NCI-H2171 treated with DMSO at 0.1 percent for 48 hours (cell line): ENCODE measurements at places on chromosomes 5 and 9.
A peak's percentile ranks its signal among the peaks of the same experiment; 100 is the strongest.

GRCh38 chr9:117696154-117696553 lies 8.0 kb upstream of the TLR4 start:
- DNase-seq = no peak

DNA sequence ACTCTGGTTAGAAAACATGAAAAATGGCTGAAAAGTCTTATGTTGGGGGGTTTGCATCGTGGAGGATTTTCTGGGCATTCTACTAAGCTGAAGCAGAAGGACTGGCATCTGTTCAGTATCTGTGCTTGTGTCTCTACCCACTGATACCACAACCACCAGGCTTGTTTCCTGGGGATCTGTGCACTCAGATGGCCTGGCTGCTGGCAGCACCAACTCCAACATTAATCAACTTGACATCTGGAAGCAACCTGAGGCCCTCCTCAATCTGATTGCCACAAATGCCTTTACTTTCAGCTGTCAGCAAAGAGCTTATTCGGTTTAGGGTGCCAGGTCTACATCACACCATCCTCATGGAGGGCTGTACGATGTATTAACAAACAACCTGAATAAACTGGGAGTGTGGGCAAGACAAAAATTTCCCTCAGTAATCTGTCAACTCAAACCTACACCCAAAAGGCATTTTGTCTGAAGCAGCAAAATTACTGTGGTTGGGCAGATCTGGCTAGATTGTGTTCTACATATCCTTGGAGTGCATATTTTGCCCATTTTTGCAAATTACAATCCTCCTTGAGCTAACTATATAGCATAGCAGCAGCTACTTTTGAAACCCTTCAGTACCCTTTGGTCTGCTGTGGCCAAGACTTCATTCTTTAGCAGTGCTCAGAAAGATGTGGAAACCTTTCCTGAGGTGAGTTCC lies 74.6 kb downstream of the FOXD1 start:
- no peak for DNase-seq

GRCh38 chr5:146394486-146394885 lies 52.6 kb upstream of the TCERG1 start:
- no peak for DNase-seq

- DNase-seq = no peak
Observed at GRCh38 chr5:55540525-55540924, 5.8 kb upstream of the PLPP1 start.

GRCh38 chr9:6929441-6930215 lies 171.9 kb downstream of the KDM4C start:
- no peak for DNase-seq

DNA sequence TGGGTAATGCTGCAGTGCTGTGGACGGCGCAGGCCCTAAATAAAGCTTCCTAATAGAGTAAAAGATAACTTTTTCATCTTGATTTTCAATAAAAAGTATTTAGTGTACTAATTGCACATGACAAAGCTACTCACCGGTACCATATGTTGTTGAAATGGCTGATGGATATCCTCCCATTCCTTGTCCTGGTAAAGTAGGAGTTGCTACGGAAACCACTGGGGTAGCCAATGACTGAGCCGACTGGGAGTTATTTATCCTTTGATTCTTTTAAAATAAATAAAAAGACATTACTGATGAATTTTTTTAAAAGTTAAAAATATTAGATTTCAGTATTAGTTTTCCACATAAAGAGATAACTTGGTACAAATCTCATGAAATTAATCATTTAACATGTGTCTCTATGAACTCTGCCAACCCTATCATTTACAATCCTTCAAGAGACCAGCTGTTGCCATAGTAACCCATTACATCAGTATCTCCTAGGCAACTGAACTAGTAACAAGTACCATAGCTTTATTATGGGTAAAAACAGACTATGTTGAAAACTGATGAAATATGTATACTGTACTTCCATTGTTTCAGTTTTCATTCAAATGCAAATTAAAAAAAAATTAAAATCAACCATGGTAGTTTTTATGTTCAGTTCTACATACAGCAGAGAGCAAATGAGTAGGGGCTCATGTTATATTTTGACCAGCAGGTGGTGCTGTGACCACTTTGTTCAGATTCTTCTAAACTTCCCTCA lies 153.7 kb downstream of the MEF2C start:
- peak; percentile 50 for DNase-seq

- no peak for DNase-seq
Observed at GRCh38 chr9:110021891-110022290, 186.1 kb downstream of the C9orf152 start.

- DNase-seq = no peak
Observed at GRCh38 chr9:94649100-94649819, 9.9 kb upstream of the FBP1 start.

DNA sequence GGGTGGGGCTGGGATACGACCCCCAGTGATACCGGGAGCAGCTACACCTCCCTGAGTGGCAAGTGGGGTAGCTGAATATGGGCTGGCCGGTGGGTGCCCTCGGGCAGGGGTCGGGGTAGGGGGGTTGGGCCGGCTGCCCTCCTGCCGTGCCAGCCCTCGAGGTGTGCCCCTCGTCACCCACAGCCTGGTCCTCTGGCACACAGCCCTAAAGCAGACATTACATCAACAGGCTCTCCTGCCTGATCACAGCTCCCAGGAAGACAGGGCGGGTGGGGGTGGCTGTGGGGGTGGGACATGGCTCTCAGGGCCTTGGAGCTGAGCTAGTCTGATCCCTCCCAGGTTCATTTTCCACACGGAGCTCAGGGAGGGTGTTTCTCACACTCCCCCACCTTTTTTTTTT lies 23.2 kb downstream of the FBXW5 start:
- no peak for DNase-seq

GRCh38 chr5:166117072-166118066 lies 2174.1 kb upstream of the WWC1 start:
- DNase-seq = no peak

DNA sequence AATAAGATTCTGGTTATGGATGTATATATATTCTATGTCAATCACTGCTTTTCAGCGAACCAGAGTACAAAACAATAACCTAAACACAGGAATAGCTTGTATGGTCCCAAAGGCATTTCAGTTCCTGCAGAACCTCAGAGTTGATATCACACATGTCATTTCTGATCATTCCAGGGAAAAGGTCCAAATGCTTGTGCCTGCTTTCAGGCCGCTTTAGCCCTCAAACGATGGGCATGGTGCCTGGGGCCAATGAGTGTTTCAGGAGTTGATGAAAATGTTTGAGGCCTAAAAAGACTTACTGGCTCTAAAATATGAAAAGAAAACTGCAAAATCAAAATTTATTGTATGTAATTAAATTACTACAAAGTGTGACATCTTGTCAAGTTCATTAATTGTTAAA lies 22.8 kb downstream of the ANGPTL2 start:
- DNase-seq = no peak

GRCh38 chr5:2879701-2880100 lies 128.2 kb upstream of the IRX2 start:
- DNase-seq = peak; percentile 31

DNA sequence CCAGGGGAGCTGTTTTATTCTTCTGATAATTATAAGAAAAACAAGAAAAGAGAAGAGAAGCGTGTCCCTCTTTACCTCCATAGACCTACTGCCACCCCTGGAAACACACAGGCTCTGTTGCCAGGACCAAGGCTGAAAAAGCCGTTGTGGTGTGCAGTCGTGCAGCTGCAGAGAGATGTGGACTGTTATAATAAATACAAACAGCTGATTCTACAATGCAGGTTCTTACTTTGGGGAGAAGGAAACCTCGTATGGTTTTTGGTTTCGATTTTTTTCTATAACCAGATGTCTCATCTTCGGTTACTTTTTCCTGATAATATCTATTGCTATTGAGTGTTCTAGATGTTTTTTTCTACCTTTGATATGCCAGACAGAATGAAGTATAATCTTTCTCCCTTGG lies 28.1 kb downstream of the FYB1 start:
- no peak for DNase-seq

DNA sequence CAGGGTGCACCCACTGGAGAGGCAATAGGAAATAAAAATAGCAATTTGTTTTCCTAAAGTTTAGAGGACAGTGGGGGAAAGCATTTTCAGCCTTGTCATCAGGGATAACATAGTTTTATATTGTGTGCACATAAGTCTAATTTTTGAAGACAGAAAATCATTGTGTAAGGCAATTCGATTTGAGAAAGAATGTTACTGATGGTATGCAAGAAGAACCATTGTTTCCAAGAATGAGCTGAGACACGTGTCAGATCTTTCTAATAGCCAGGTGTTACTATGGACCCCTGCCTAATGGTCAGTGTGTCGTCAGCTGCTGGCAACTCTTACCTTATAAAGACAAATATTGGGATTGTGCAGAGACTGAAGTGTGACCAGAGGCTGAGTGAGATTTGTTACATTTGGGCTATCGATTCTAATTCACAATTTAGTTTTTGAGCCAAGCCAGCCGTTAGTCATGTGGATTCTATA lies 67.1 kb upstream of the PPP2R2B start:
- no peak for DNase-seq

DNA sequence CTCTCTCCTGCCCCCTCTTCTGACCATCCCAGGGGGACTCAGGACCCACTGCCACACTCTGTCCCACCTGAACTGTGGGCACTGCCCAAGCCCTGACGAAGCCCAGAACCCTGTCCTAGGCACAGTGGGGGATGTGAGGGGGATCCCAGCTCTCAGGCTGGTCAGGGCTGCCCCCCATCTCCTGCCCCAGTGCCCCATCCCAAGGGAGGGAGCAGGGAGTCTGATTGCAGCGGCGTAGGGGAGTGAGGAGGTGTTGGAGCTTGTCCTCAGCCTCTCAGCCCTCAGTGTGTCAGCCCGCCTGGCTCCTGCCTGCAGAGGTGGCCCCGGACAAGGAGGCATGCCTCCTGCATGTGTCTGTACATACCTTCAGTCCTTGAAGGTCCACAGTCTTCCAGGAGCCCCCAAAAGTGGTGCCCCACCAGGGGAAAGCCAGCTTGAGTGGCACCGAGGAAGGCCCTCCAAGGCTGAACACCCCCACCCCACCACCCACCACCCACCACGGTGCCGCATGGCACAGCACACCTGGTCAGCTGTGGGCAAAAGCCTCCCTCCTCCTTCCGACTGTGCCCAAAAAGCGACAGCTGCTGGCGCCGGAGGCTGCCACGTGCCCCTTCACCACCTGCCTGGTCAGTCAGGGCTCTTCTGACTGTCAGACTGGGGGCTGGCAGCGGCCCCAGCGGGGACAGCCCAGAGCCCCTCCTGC lies 930 bp downstream of the SARDH start:
- DNase-seq = no peak

DNA sequence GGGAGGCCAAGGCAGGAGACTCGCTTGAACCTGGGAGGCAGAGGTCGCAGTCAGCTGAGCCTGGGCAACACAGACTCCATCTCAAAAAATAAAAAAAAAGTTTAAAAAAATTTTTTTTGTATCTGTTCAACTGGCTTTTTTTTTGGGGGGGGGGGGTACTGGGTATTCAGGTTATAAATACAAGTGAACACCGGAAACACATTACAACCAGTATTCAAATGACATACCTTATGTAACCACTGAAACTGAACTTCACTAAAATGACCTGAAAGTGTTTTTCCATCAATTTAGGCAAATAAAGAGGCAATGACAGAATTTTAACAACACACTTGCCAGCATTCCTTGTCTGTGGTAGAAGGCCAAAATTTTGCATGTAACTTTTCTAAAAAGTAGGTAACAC lies 33.5 kb downstream of the STRBP start:
- DNase-seq = no peak

- no peak for DNase-seq
Observed at GRCh38 chr9:426976-427375, 212.3 kb downstream of the DOCK8 start.

- DNase-seq = no peak
Observed at GRCh38 chr5:59760785-59761348, 132.7 kb downstream of the PDE4D start.

DNA sequence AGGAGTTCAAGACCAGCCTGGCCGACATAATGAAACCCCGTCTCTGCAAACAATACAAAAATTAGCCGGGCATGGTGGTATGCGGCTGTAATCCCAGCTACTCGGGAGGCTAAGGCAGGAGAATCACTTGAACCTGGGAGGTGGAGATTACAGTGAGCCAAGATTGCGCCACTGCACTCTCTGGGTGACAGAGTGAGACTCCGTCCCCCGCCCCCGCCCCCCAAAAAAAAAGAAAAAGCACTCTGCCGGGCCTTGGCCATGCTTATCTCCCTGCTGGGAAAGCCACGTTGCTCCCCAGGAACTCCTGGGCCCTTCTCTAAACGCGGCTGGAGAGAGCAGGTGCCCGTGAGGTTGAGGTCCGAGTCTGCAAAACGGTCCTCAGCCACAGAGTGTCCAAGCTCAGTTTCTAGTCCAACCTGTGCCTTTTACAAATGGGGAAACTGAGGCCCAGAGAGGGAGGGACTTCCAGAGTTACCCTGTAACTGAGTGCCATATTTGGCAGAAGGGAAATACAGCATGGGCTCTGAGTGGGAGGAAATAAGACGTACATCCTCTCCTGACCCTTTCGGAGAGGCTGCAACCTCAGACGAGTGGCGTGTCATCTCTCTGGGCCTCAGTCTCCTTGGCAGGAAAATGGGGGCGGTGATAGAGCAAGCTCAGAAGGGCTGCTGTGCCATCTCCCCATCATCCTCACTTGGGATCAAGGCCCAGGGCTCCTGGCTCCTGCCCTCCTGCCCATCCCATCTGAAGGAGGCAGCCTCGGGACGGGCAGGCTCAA lies 6.6 kb upstream of the PHYHD1 start:
- no peak for DNase-seq

- no peak for DNase-seq
Observed at GRCh38 chr5:114305402-114306207, 56.3 kb upstream of the KCNN2 start.

DNA sequence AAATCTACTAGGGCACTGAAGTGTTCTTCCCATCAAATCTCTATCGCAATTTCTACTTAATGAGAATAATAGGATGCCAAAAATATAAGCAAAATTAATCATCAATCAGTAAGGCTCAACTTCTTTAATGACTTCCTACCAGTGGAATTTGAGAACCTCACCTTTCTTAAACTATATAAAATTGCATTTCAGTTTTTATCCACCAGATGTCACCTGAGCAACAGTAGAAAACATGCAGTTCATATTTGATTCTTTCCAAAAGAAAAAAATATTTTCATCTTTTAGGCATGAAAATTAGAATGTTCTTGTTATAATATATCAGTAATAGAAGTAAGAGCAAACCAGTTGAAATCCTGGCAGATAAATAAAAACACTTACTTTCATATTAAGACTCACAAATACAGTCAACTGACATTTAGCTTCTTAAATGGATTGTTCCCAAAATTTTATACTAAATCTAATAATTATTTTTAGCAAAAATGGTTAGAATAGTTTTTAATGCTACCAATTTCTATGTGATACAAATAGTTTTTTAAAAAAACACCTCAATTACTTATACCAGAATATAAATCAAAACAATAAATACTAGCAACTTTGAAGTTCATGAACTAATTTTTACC lies 13.4 kb upstream of the CCDC112 start:
- peak; percentile 16 for DNase-seq
